ENCODE measurements at places on chromosomes 16 and 17.
A peak's percentile ranks its signal among the peaks of the same experiment; 100 is the strongest.

- DNase-seq: no peak
Observed at GRCh38 chr16:67226295-67226803, 581 bp upstream of the TMEM208 start.

DNA sequence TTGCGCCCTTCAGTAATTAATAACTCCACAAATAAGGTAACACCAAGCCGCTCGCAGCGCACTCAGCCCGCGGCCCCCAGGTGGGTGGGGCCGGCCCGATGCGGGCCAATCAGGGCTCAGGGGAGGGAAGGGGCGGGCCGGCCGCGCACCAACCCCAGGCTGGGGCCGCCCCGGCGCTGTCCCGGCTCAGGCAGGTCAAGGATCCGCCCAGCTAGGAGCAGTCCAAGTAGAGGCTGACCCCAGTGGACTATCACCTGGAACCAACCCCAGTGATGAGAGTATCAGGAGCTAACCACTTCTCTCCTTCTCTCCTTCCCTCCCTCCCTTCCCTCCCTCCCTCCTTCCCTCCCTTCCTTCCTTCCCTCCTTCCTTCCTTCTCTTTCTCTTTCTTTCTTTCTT, 110.8 kb downstream of the C16orf78 start:
- no peak for DNase-seq

DNA sequence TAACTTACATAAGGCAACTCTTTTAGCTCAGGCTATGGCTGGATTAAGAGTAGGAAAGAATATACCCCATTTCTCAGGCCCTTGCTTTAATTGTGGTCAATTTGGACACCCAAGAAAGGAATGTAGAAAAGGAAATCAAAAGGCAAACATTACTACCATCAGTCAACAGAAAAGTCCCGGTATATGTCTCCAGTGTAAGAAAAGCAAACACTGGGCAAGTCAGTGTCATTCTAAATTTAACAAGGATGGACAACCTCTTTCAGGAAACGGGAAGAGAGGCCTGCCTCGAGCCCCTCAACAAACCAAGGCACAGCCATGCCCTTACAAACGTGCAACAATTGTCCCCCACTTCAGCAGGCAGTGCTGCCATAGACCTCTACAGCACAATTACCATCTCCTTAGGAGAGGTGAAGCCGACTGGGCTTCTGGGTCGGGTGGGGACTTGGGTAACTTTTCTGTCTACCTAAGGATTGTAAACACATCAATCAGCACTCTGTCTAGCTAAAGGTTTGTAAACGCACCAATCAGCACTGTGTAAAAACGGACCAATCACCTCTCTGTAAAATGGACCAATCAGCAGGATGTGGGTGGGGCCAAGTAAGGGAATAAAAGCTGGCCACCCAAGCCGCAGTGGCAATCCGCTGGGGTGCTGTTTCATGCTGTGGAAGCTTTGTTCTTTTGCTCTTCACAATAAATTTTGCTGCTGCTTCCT, 12.4 kb downstream of the MRPL58 start:
- DNase-seq: no peak

DNA sequence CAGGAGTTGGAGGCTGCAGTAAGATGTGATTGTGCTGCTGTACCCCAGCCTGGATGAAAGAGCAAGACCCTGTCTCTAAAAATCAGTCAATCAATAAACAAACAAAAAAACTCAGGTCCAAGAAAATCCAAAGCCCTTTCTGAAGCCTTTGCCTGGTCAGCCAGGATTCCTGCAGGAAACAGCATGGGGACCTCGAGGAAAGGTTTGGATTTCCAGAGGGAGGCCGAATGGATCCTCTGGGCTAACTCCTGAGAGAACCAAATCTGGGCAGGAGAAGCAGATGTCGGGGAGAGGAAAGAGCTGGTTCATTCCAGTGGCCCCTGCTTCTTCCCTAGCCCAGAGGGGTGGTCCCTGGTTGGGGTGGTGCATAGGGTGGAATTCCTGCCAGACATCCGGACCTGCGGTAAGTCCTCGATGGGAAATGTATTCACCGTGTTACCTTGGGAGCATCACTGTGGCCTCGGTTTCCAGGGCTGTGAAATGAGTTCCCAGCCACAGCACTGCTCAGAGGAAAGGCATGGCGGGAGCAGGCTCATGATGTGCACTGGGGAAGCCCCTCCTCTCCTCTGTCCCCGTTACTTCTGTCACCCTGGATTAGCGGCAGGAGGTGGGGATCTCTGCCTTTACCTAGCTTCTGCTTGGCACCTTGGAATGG, 75.1 kb downstream of the CYLD start:
- DNase-seq: no peak

DNA sequence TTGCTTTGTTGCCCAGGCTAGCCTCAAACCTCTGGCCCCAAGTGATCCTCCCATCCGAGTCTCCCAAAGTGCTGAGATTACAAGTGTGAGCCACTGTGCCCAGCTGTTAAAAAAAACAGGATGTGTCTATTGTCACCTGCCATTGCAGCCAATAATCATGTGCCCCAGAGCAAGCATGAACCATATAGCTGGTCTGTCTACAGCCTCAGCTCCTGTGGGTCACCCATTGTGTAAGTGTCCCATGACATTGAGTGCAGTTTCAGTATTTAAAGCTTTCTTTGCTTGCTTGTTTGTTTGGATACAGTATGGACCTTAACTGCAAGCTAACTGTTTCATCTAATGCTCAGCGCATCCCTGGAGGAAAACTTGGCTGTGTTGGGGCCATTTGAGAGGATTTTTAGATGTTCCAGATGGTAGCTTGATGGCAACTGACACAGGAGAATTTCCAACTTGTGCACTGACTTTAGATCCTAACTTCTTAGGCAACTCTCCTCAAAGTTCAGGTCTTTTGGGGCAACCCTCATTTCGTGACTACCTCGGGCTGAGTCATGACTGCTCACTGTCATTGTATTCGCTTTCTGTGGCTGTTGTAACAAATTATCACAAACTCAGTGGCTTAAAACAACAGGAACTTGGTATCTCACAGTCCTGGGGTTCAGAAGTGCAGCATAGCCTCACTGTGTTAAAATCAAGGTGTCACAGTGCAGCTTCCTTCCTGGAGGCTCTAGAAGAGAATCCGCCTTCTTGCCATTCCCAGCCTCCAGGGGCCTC, 30.3 kb upstream of the ADORA2B start:
- no peak for DNase-seq

- no peak for DNase-seq
Observed at GRCh38 chr16:48197294-48197693, 41.5 kb upstream of the ABCC12 start.

- no peak for DNase-seq
Observed at GRCh38 chr17:57943140-57943539, 12.1 kb downstream of the CUEDC1 start.

GRCh38 chr16:19809121-19809635, 75.5 kb downstream of the GPRC5B start:
- no peak for DNase-seq

- DNase-seq: peak; percentile 64
Observed at GRCh38 chr16:85659805-85660511, 28.8 kb downstream of the GINS2 start.

All from activated CD4-positive, alpha-beta T cell treated with anti-CD3 and anti-CD28 coated beads for 24 hours (primary cell).